ENCODE measurements at places on chromosomes 5 and 9.
A peak's percentile ranks its signal among the peaks of the same experiment; 100 is the strongest.

GRCh38 chr9:37988041-37988440 is 81.0 kb downstream of the SHB start:
- no peak for DNase-seq

DNA sequence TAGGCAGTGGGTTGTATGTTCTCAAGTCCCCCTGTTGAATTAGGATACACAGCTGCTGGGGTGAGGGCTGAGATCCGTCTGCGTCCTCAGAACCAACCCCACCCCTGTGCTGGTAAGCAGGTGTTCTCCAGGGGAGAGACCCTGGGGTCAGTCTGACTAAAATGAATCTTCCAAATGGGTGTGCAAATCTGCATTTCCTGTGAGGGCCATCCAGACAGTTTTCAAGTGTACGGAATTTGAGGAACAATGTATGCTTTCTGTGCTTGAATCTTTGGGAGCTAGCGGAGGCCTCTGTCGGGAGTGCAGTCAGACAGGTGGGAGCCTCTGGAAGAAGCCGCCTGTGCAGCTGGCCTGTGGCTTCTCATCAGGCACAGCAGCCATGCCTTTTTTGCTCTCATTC is 122.9 kb downstream of the MACROH2A1 start:
- DNase-seq = no peak

- peak; percentile 71 for DNase-seq
These were observed 126.1 kb downstream of the SNX18 start for GRCh38 chr5:54643685-54644106.

DNA sequence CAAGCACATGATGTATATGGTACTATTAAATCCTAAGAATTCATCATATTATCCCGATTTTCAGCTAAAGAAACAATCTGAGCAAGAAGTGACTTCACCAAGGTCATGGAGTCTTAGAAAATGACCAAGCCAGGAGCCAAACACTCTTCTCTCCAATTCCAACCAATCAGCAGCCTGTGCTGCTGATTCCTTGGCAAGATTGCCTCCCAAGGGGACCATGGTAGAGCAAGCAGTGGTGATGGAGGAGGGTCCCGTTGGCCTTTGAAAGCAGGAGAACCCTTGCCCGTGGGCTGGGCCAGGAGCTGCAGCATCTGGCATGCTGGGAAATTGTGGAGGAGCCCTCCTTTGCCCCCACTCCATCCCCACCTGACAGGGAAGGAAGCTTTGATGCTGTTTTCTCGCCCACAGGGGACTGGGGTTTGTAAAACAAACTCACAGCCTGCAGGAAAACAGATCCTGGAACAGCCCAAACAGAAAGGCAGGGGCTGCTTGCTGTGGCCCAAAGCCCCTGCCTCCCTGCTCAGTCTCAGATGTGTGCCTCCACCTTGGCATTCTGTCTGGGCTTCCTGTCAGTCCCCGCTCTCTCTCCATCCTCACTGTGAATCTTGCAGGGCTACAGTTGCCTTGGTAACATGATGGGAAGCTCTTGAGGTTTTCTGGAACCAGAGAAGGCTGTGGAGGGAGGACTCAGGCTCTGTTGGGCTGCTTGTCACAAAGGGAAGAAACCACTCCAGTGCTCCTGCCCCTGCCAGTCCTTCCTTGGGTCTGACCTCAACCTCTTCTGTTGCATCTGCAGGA is 70.8 kb upstream of the HSPA9 start:
- peak; percentile 6 for DNase-seq

DNA sequence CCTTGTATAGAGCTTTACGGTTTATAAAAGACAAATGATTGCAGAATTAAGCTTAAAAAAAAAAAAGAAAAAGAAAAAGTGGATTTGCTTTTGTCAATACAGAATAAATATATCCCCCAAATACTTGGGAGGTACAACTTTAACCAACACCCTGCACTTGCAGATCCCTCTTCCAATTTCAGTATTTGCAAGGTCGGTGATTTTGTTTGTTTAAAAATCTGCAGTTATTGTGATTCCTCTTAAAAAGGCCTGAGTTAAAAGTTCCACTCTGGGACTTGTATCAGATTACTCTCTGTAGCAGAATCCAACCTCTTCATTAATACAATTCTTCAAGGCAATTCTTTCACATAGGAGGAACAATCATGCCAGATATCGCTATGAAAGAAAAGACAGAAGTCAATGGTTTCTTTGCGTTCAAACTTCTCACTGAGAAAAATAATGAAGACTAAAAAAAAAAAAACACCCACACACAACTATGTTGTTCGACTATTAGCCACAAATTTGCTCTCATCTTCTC is 400.9 kb downstream of the EBF1 start:
- no peak for DNase-seq

DNA sequence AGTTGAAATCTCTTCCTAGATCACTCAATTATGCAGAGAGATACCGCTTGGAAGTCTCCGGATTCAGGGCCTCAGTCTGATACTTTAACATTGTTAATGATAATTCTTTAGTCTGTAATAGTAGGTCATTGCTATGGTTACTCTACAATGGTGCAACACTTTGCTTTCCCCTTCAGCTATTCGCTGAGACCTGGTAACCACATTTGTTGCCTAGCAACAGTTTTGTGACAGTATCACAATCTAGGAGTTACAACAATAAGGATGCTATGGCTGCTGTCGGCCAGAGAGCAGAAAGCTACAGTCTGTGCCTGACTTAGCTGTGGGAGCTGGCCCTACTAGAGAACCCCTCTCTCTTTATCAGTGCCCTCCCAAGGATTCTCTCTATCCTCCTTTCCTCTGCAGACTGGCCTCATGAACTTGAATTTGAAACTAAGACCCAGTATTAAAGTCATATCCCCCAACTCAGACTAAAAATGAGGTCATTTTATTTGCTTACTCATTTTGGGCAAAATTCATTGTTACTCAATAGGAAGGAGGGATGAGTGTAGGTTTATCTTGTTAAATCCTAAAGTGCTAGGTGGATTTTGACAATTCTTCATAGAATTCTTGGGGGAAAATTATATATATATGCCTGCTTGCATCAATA is 39.3 kb downstream of the NR2F1 start:
- peak; percentile 91 for DNase-seq

GRCh38 chr9:14797435-14797834 is 74.9 kb upstream of the CER1 start:
- DNase-seq = peak; percentile 66

DNA sequence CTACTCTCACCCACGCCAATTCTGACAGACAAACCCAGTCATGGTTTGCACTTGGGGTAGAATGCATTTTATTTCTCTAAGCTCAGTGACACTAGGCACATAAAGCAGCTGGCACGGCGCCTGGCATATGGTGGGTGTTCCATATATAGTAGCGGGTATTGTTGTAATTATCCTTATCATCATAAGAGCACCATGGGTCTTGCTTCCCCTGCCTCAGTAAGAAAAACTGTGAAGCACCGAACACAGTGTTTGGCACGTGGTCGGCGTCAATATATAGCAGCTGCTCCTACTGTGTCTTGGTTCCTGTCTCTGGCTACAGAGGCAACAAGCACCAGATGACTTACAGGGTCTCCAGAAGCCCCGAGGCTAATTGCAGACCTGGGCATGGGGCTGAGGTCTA is 194.1 kb upstream of the PANK3 start:
- DNase-seq = no peak

GRCh38 chr9:10704720-10705119 is 91.9 kb upstream of the PTPRD start:
- DNase-seq = peak; percentile 47

GRCh38 chr5:31768046-31768445 is 129.1 kb downstream of the PDZD2 start:
- no peak for DNase-seq

DNA sequence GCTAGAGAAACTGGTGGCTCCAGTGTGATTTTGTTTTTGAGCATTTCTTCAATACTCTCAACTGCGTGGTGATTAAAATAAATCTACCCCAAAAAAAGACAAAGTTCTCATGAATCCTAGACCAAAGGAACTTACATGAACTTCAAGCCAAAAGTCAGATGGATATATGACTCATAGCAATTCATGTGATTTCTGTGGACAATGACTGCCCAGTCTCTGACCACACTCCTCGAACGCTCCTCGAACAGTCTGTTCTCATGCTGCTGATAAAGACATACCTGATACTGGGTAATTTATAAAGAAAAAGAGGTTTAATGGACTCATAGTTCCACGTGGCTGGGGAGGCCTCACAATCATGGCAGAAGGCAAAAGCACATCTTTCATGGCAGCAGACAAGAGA is 46.4 kb upstream of the CEP78 start:
- peak; percentile 56 for DNase-seq

DNA sequence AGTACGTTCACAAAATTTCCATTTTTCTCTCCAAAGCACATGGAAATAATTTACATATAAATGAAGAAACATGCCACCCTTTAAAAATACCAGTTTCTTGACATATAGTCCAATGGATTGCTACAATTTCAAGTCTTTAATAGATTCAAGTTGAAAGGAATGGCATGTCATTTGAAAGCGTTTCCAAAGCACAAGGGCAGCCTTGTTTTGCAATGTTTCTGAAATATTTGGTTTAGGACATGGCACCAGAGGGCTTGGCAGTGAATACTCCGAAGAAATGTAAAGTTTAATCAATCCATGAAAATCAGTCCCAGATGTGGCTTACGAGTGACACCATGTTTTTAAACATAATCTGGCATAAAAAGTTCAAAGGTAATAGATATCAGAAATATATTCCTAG is 333.7 kb downstream of the PDE4D start:
- DNase-seq = no peak

- peak; percentile 78 for DNase-seq
These were observed 68.8 kb downstream of the TLR4 start for GRCh38 chr9:117772960-117773359.

GRCh38 chr9:3708751-3709150 is 182.9 kb upstream of the RFX3 start:
- DNase-seq = peak; percentile 31

DNA sequence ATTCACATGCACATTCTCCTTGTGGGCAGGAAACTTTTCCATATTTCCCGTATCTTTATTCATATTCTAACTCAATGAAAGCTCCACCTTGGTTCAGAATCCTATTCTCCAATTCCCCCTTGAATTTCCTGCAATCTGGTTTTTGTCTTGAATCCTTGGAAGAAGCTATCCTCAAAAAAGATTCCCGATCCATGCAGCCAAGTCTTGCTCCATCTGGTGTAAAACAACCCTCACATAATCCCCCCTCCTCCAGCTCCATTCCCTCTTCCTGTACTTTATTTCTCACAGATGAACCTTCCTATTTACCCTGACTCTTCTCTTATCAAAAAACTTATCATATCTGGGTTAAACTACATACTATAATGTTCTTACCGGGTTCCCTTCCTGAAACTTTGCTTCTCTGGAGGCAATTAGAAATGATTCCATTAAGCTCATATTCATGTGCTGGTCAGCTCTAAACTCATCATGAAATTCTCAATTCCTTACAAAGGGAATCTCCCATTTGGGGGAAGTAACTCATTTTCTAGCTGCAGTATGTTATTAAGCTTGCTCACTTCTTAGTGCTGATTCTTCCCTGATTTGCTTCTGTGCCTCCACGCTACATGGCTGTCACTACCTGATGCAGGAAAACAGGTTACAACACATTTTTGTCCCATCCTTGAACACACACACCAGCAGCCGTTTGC is 81.7 kb downstream of the GNAQ start:
- no peak for DNase-seq

DNA sequence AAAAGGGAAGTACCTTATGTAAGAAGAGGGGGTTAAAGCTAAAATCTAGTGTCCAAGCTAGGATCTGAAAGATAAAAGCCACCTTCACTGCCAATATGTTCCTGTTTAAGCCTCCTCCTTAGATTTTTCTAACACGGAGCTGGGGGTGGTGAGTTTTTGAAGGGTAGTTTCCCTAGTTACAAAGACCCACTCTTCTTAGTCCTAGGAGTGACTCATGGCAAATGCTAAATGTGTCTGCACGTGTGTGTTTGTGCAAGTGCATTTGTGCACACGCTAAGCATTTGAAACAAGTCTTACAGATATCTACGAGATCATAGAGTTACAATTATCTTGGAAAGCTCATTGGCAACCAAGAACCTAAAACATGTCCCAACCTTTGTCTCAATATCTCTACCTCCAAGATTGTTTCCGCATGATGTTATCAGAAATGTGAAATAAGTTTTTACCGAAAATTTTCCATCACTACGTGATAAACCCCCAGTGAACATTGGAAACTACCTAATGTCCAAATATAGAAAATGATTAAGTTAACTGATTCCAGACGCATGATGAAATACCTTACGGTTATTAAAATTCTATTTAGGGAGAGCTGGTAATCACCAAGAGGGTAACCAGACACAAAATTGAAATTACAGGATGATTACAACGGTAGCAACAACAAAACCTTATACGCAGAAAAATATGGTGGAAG is 78.0 kb upstream of the HRH2 start:
- DNase-seq = no peak

GRCh38 chr5:174383210-174384167 is 338.0 kb downstream of the NSG2 start:
- no peak for DNase-seq

DNA sequence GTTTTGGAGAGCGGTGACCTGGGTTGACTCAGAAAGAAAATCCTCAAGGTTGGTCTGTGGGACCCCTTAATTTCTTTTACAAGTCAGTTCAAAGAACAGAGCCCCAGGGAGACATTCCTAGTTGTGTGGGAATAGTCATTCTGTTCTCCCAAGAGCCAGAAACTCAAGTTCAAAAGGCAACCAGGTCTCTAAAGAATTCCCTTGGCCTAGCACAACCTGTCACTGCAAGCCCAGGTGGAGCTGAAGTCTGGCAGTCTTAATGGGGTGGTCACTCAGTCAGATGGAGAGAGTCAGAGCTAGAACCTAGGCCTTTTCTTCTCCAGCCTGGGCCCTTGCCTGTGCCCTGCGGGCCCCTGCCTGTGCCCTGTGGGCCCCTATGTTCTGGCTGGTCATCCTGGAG is 37.5 kb upstream of the CDKN2AIPNL start:
- no peak for DNase-seq

DNA sequence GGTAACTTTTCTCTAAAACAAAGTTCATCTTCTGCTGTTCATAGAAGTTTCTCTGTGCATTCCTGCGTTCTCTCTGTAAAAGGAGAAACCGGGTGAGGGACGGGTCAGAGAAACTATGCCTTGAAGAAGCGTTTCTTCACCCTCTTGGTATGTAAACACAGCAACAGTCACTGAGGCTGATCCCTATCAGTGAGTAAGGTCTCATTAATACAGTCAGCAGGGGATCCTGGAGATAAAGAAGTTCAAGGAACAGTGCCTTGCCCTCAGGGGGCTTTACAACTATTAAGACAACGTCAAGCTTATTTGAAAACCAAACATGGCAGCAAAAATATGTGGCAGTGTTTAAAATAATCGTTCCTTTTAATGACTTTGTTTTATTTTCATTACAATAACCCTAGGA is 202.9 kb upstream of the IL12B start:
- peak; percentile 96 for DNase-seq

- no peak for DNase-seq
These were observed 13.0 kb upstream of the PCDHAC2 start for GRCh38 chr5:140953234-140953633.

DNA sequence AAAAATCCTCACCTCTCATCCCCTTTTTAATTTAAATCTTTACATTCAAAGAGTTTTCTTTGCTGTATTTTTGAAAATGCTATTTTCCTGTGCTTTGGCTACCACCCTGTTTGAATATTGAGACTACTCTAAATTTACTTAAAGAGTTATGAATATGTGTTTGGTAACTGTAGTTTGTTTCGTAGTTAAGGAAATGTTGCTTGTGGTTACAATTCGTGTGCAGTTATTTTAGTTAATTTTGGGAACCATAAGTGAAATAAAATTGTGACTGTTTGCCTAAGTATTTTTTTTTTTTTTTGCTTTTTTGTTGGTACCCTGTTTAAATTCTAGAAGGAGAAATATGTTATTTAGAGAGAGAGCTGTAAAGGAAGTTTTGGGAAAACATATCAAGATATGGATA is 78.7 kb downstream of the XRCC4 start:
- no peak for DNase-seq

All from iris pigment epithelial cell (primary cell).